Hepatocyte (in vitro differentiated cells): ENCODE measurements at places on chromosomes 3 and 15.
A peak's percentile ranks its signal among the peaks of the same experiment; 100 is the strongest.

DNA sequence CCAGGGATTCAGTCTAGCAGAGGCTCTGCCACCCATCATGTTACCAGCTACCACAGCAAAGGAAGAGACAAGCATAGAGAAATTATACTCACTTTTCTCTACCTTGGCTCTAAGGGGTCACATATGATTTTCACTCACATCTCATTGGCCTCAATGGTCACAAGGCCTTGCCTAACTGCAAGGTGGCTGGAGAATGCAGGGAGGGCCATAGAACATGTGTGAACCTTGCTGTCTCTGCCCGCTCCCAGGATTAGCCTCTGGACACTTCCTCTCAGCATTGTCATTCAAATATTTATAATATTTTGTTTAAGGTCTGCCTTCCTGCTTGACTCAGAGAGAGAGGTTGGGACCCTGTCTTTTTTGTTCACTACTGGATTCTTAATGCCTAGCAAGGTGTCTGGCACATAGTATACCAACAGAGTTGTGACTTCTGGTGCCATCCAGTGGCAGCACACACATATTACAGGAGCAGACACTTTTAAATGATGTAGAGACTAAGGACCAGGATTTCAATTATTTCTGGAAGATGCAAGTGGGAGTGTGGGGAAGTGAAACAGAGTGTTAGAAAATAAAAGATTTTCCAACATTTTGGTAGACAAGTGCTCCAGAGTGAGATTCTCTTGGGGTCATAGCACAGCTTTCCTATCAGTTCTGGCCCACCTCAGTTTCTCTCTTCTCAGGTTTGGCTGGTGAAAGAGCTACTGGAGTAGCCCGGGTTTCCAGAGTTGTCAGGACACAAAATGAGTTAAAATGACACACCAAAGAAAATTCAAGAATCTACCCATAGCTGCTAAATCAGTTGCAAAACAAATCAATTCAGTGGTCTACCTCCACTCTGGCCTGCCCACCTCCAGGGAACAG, 119.0 kb upstream of the RASGRP1 start:
- peak; percentile 58 for DNase-seq

GRCh38 chr3:26460985-26461384, 161.6 kb upstream of the LRRC3B start:
- no peak for DNase-seq

- DNase-seq = peak; percentile 18
Measured at GRCh38 chr15:51303462-51303980, 34.9 kb downstream of the CYP19A1 start.

DNA sequence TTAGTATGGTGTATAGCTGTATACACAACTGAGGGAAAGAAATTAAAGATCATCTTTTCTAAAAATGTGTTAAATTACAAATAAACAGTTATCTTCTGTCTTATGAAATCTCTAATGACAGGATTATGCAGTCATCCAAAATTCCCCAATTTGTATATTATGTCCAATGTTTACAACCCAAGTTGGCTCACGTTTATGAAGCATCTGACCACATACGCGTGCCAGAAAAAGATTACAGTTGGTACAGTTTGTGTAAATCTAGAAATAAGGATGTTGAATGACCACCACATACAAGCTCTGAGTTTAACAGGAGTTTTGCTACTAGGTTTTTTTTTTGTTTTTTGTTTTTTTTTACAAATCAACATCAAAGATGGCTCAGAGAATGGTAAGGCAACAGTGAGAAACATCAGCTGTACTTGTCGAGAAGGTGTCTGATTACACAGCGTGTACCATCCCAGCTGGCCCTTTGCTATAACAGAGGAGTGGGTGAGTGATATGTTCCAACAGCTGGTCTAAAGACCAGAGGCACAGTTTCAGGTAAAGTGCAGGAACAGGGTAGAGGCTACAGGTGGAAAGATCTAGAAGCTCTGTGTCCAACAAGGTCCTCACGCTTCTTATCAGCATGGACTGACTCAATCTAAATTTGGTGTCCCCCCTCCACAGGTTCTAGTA, 47.1 kb downstream of the USF3 start:
- no peak for DNase-seq

- DNase-seq = no peak
Measured at GRCh38 chr3:32592011-32592410, 21.4 kb upstream of the DYNC1LI1 start.

DNA sequence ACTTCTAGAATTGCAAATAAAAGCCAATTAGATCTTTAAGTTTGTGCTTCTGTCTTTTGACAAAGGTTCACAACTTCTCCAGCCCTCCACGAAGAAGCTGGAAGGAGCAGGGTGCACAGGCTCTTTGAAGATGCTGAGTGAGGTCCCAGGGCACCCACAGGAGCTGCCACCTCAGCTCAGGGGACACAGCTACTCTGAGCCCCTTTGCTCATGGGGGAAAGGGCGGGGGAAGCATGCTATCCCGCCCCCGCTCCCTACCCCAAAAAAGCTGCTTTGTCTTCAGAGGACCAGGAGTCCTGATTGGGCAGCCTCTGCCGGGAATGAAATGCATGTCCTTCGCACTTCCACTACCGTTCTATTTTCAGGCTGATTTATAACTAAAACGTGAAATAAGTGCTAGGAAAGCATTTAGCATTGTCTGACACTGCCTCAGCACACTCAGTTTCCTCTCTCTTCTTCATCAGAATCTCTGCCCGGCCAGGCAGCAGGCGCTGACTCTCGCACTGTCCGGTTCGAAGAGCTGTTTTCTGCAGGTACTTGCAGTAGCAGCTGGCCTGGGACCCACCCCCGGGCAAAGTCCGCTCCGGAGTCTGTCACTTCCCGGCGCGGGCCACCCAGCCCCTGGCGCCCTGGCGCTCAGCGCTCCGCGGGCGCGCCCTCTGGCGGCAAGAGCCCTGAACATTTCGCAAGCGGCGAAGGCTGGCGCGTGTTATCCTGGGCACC, 45.5 kb upstream of the KLHL25 start:
- peak; percentile 94 for DNase-seq

DNA sequence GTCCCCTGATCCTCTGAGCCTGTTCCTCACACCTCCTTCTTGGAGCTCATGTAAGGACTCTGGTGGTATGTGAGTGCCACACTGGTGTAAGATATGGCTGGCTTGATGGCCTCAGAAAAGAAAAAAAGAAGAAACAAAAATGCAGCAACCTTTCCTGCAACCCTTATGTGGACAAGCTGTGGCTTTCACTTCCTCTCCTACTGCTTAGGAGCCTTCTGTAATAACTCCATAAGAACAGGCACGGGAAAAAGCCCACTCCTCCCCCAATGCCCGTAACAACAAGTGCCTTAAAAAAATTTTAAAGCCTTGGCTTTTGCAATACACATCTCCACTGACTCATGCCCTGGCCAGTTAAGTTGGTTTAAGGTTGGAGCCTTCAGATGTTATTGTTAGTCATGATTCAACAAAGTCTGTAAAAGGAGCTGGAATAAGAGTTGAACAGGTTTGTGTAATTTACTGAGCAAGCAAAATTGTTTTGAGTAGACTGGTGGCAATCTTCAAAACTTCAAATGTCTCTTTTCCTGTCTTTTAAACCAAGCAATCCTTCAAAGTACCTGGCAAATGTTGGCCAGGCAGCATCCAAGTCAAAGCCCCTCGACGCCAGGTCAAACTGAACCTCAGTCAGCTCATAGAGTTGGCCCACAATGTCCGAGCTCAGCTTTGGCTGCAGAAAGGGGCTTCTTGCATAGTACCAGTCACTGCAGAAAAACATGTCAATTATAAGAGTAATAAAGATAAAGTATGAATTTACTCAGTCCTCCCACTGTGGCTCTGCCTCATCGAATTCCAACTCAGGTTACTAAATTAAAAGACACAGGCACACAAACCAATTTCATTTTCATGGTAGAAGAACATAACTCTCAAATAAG, 22.9 kb downstream of the FYCO1 start:
- DNase-seq = peak; percentile 59

DNA sequence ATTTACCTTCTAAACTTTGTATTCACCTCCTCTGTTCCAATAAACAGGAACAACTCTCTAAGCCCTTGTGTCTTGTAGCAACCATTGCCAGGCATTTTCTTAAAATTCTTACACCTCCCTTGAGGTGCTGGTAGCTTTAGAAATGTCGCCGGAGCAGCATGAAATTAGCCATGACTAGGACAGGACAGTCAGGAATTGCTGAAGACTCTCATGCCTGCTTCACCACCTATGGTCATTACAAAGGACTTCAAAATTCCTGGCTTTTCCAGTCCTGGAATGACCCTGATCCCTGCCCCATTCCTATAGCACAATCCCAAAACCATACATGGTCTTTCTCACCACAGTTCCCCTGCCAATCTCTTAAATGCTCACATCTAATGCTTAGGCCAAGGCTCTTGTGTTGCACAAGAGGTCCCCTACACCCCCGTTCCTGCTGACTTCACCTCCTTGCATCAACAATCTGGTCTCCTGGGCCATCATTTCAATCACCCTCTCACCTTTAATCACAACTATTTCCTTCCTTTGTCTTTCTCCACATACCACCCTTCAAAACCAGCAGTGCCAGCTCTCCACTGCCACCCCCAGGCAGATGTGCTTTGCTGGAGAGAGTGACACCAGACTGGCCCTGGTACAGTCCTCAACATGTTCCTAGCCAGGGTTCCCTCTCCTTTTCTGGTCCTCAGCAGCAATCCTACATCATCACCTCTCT, 113.2 kb upstream of the TJP1 start:
- no peak for DNase-seq

DNA sequence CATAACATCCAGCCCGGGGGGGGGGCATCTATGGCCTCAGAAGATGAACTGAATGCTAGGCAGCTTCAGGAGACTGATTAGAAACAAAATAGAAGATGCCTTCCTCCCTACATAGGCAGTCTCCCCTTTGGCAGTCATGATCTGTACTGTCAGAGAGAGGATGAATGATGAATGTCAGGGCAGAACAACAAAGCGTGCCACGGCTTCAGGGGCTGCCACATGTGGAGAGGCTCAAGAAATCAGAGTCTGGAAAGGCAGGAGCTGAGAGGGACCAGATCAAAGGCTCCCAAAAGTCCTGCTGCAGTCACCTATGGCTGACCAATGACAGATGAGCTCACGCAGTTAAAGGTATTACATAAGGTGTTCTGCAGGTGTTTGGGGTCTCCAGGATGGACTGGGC, 180.4 kb downstream of the UACA start:
- DNase-seq = no peak

- DNase-seq = no peak
Measured at GRCh38 chr15:63694184-63694583, 97.0 kb downstream of the FBXL22 start.

DNA sequence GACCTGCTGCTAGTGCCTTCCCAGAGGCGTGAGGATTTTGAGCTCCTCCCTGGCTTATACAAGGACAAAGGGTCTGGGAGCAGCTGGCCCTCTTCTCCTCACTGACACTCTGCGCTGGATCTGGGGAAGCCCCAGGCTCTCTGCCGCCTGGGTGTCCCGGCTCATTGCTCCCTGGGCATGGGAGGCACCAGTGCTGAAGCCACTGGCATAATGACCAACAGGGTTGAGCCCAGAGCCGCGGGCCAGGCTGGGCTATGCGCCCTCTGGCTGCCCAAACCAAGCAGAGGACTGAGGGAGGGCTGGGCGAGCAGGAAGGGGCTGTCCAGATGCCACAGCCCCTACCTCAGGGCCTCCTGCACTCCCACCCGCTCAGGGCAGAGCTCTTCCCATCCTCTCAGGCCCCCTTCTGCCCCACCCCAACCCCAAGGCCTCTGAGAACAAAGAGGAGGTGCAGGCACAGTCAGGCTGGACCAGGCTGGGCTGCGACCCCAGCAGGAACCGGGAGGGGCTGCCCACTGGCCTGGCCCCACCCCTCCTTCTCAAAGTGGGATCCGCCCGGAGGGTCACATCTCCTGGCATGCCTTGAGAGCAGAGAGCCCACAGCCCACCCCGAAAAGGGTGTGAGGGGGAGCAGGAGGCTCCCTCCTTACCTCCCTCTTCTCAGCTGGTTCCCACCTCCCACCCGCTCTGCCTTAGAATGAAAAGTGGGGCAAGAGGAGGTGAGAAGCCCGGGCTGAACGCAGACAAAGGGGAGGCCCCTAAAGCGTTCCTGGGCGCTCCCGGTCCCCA, 1.6 kb downstream of the LINGO1 start:
- no peak for DNase-seq

DNA sequence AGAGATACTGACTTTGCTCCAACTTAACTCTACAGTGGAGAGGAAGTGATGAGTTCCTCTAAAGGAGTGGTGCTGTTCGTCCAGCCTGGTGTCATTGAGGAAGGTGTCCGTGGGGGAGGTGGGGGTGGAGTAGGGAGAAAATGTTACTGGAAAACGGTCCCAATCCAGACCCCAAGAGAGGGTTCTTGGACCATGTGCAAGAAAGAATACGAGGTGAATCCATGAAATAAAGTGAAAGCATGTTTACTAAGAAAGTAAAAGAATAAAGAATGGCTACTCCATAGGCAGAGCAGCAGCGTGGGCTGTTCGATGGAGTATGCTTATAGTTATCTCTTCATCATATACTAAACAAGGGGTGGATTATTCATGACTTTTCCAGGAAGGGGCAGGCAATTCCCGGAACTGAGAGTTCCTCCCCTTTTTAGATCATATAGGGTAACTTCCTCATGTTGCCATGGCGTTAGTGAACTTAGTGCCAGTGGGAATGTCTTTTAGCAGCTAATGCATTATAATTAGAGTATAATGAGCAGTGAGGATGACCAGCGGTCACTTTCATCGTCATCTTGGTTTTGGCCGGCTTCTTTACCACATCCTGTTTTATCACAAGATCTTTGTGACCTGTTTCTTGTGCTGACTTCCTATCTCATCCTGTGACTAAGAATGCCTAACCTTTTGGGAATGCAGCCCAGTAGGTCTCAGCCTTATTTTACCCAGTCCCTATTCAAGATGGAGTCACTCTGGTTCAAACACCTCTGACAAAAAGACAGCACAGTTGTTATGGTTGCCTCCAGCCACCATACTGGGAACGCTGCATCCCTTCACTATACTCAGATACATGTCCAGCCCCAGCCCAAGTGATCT, 38.6 kb downstream of the CLEC3B start:
- DNase-seq = no peak

GRCh38 chr3:72152551-72153476, 367.9 kb upstream of the PROK2 start:
- DNase-seq = peak; percentile 89

DNA sequence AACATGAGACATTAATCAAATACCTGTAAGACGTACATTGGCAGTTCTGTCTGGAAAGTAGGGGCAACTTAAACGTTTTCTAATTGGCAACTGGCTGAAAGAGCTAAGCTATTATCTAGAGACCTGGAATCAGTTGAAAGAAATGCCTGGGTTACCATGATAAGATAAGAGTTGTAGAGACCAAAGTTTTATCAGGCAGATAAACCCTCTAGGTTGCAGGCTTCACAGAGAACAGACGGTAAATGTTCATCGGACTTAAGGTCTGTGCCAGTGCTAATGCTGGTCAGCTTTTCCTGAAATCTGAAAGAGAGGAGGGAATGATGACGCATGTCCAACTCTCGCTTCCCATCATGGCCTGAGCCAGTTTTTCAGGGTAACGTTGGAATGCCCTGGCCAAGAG, 196.2 kb downstream of the ROBO2 start:
- DNase-seq = peak; percentile 41

GRCh38 chr3:23325466-23326065, 122.4 kb downstream of the UBE2E2 start:
- no peak for DNase-seq

GRCh38 chr15:84818261-84819131, 1.3 kb downstream of the ALPK3 start:
- peak; percentile 80 for DNase-seq
